IMR-90 (cell line): ENCODE measurements at places on chromosomes 2 and 18. TPM values are rescaled to one million over a fixed set of nuclear protein-coding genes. Genes with fewer than 3 reads are reported as not detected.

DNA sequence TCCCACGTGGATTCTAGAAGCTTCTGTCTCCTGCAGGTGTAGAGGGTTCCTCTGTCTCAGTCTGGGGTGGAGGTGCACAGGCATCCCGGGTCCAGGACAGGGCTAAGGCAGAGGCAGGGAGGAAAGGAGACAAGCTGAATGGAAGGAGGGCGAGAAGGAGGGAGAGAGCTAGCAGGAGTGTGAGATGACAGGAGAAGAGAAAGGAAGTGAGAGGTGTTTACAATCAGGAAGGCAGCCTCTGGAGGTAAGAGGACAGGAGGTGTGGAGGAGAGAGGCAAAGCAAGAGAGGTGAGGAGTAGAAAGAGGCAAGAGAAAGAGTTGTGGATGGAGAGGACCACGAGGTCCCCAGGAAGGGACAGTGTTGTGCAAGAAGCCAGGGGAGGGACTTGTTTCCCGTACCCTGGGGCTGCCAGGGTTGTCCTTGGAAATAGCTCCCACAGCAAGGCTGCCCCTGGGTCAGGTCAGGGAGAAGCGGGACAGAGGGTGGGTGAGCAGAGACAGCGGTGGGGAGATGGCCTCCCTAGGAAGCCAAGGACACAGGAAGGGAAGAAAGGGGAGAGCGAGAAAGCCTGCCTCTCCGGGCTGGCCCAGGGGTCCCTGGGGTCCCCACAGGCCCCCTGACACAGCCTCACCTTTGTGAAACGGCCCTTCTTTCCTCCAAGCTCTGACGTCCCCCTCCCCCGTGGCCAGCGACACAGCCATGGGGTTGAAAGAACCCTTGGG lies 136.9 kb downstream of the CYP26B1 start:
- no peaks in the 10 kb centered on the region for H3K4me1 ChIP-seq
- no peak overlapping the region for H3K27ac ChIP-seq
- no peak for DNase-seq
- H3K4me3 ChIP-seq = no peak overlapping the region
- H3K36me3 ChIP-seq = no peaks in the 10 kb centered on the region

The EFHD1 gene
- total RNA-seq = not detected in 2 replicates

GRCh38 chr2:132033949-132034348 lies 127.8 kb downstream of the ANKRD30BL start:
- H3K4me1 ChIP-seq = no peaks in the 10 kb centered on the region
- no peak overlapping the region for H3K4me3 ChIP-seq
- no peaks in the 10 kb centered on the region for H3K36me3 ChIP-seq
- peaks cover 16% of the 10 kb centered on the region for H3K27me3 ChIP-seq

The MAP3K19 gene
- total RNA-seq = not detected in 2 replicates

DNA sequence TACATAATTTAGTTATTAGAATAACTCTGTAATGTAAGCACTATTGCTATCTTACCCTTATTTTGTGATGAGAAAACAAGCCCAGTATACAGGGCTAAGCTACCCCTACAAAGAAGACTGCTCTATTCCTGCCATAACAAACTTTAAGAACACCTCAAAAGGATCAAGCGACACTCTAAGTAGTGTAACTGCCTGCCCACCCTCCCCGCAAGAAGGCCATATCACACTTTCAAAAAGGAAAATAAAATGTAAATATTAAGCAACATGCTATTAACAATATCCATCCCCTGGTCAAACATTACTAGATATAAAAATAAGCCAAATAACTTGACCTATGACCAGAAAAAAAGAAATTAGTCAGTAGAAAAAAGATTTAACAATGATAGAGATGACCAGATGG lies 741.7 kb upstream of the CNTNAP5 start:
- no peak for DNase-seq
- no peak overlapping the region for H3K27ac ChIP-seq
- no peaks in the 10 kb centered on the region for H3K36me3 ChIP-seq
- H3K4me1 ChIP-seq = no peaks in the 10 kb centered on the region

DNA sequence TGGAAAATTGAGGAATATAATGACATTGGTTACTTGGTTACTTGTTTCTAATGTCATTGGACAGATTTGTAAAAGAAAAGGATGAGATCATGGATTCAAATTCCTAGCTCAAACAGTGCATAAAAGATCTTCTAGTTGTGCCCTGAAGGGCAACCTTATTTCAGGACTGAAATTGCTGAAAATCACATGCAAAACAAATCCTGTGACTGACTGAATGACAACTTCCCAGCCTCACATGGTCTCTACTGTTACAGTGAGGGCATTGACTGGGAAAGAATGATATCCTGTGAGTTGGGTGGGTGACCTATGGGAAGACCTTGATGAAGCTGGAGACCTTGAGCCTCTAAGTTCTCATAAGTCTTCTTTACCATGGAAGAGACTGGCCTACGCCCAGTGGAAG lies 90.4 kb upstream of the HAAO start:
- no peak for DNase-seq
- H3K36me3 ChIP-seq = no peaks in the 10 kb centered on the region
- H3K4me3 ChIP-seq = no peak overlapping the region
- no peaks in the 10 kb centered on the region; the same call in 1 of the 2 replicates for H3K27me3 ChIP-seq
- H3K27ac ChIP-seq = no peak overlapping the region
